Stimulated activated CD8-positive, alpha-beta memory T cell treated with anti-CD3 and anti-CD28 coated beads, Interleukin-4, amount 100 ng/mL, for 1 hour (primary cell): ENCODE measurements at places on chromosomes 7 and 10.

DNA sequence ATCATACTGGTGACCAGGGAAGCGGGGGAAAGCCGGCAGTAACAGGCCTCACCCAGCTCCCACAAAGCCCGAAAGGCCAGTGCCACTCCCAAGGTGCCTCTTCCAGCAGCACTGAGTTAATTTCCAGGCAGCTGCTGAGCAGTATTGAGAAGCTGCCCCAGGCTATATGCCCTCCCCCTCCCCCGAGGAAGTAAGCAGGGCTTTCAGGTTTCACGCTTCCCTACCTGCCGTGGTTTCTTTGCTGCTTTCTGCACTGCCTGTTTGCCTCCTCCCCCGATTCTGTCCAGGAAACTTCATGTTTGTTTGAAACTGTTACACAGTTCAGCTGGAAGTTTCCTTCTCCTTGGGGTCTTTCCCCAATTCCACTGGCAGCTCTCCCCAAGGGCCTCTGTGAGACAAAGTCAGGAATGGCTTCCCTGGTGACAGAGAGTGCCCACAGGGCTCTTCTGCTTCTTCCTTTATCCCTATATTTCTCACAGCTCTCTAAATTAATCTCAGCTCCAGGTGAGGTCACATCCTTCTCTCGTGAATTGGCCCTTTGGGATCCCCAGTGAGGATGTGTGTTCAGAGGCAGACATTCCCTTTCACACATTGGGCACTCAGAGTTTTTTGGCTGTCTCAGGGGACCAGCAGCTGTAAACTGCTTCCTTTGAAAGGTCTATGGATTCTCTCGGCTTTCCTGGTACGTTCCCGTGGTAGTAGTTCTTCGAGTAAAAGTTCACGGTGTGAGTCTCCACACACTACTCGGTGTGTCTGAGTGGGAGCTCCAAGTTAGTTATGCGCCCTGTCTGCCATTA lies 19.4 kb downstream of the C1GALT1 start:
- DNase-seq = no peak

- DNase-seq = no peak
Observed at GRCh38 chr7:104695563-104695962, 318.4 kb upstream of the KMT2E start.

- no peak for DNase-seq
Observed at GRCh38 chr7:93890464-93891068, at the start of gene TFPI2. Gene TFPI2 (minus strand): TSS chr7:93890753. CDS start chr7:93890678, 75 bp downstream.

- no peak for DNase-seq
Observed at GRCh38 chr7:7848892-7849291, 119.7 kb upstream of the GLCCI1 start.

DNA sequence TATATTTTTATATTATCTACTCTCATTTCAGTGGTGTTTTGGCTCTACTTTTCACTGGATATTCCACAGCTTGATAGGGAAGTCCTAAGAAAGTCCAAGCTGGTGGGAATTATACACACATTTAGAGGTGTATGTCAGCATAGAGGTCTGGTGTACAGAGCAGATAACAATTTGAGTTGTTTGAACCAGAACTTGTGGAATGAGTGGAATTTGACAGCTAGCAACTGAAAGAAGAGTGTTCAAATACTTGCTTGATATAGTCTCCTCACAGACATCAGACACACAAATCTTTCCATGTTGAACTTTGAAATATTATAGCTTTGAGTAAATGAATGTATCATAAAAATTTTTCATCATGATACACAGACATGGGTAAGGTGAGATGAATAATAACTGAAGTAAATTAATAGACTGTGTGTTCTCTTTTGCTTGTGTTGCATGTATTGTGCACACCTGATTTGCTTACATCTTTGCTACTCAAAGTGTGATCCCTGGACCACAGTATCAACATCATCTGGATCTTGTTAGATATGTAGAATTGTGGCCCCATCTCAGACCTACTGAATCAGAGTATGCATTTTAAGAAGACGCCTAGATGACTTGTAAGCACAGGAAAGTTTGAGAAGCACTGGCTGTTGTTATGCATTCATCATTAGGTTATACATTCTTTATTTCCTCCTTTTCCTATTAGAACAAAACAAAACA lies 91.5 kb downstream of the ABCA13 start:
- no peak for DNase-seq

DNA sequence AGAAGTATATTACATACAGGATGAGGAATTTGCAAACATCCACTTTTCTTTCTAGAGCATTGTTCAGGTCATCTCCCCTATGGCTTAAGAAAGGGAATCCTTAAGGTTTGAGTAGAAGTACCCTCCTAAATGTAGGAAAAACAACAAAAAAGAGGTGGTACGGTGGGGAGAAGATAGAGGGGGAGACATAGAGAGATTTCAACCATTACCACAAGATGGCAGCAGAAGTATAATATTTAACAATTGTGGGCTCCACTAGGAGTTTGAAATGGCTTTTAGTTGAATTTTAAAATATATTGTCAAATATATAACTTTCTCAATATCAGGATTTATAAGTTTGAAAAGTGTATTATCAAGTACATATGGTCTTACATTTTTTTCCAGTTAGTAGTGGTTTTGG lies 72.7 kb upstream of the PRKG1 start:
- DNase-seq = no peak

DNA sequence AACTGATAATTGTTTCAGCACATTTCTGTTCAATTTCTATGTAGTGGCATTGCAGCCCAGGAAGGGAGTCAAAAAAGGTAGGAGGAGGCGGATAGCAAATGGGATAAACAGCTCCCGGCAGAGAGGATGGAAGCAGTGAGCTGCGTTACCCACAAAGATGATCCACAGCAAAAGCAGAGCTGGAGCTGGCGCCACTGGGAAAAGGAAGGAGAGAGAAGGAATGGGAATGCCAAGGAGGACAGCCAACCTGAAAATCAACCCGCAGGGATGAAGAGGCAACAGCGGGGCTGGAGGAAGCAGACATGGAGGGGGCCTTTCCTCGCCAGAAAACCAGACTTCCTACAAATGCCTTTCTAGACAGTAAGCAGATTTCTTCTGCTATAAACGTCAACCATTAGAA lies 82.7 kb upstream of the ADAM12 start:
- DNase-seq = no peak

DNA sequence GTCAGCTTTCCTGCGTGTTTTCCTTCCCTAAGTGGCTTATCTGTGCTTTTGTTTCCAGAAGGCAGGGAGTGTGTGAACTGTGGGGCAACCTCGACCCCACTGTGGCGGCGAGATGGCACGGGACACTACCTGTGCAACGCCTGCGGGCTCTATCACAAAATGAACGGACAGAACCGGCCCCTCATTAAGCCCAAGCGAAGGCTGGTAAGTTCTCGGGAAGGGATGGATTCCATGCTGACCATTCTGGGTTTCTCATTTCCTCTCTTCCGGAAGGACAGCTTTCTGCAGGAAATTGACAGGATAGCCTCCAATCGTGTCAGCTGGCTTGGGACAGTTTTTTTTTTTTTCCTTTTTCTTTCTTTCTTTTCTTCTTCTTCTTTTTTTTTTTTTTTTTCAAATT lies 9.4 kb downstream of the GATA3 start:
- DNase-seq = no peak
